ENCODE measurements at places on chromosomes 5 and 9. TPM values are rescaled to one million over a fixed set of nuclear protein-coding genes. Genes with fewer than 3 reads are reported as not detected.

DNA sequence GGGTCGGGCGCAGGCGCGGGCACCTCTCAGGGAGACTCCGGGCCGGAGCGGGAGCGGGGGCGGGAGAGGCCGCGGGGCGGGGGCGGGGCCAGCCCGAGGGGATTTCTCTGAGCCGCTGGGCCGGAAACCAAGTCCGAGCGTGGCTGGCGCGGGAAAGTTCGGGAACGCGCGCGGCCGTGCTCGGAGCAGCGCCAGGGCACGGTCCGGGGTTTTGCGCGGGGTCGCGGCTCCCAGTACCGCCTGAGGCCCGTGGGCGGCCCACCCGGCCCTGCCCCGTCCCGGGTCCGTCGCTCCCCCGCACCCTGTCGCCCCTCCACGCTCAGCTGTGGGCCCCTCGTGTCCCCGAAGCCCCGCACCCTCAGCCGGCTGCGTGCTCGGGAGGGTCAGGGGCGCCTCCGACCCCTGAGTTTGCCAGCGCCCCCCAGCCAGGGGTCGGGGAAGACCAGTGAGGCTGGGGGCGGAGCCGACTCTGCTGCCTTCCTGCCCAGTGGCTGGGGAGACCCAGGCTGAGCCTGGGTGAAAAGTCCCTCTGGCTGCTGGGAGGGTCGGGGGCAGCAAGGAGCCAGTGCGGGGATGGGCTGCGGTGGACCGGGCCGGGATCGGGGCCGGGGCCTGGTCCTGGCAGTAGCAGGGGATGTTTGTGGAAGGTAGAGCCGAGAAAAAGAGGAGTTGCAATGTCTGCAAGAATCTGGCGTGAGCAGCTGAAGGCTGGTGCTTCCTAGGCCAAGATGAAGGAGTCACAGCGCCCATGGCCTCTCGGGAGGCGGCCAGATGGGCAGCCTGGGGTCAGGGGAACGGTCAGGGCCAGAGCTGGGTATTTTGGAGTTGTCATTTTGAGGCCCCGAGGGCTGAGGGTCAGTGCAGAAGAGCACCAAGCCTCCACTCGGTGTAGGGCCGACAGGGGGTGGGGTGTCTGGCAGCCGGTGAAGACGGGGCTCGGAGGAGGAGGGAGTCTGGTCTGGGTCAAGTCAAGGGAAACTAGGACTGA is 588 bp downstream of the TRAF2 start:
- no peak for DNase-seq

- no peak for DNase-seq
Measured at GRCh38 chr9:80156262-80156661, 584.5 kb downstream of the TLE4 start.

GRCh38 chr5:168464214-168464613 is 22.1 kb upstream of the RARS1 start:
- DNase-seq: no peak

- no peak for DNase-seq
Measured at GRCh38 chr9:109483744-109484429, 14.2 kb downstream of the PTPN3 start.

DNA sequence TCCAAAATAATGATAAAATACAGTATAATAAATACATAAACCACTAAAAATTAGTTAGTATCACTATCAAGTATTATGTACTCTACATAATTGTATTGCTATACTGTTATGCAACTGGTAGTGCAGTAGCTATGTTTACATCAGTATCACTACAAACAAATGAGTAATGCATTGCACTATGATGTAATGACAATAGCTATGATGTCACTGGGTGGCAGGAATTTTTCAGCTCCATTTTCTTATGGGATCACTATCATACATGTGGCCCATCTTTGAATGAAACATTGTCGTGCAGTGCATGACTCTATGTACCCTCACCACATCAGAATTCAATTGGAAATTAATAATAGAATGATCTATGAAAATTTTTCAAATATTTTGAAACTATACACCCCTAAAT is 201.3 kb downstream of the MPDZ start:
- no peak for DNase-seq

GRCh38 chr5:54013556-54014194 is 296.7 kb downstream of the ARL15 start:
- peak; percentile 44 for DNase-seq

Gene LRRC19
- total RNA-seq: not detected

Gene HSPA5
- 66.1 TPM for total RNA-seq

Gene PCDHB13
- total RNA-seq: 2.0 TPM

Gene CDH9
- not detected for total RNA-seq

Gene RLN1
- not detected for total RNA-seq

Gene PCDHGB5
- total RNA-seq: 0.43 TPM

Gene ACSL6
- 0.46 TPM for total RNA-seq

Gene CLIC3
- total RNA-seq: 0.64 TPM

Gene PFN3
- not detected for total RNA-seq
